ENCODE measurements at places on chromosomes 3 and 15.

DNA sequence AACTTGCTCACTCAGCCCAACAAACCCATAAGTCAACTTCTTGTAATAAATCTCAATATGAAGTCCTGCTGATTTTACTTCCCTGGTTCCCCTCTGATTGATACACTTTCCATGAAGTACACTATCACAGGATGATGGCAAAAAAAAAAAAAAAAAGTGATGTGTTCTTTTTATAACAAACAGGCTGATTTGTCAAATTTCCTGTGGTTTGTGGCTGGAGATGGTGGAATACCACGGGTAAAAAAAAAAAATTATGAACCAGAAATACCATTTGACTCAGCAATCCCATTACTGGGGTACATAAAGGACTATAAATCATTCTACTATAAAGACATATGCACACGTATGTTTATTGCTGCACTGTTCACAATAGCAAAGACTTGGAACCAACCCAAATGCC, 10.7 kb upstream of the SERPINI2 start:
- DNase-seq: no peak

DNA sequence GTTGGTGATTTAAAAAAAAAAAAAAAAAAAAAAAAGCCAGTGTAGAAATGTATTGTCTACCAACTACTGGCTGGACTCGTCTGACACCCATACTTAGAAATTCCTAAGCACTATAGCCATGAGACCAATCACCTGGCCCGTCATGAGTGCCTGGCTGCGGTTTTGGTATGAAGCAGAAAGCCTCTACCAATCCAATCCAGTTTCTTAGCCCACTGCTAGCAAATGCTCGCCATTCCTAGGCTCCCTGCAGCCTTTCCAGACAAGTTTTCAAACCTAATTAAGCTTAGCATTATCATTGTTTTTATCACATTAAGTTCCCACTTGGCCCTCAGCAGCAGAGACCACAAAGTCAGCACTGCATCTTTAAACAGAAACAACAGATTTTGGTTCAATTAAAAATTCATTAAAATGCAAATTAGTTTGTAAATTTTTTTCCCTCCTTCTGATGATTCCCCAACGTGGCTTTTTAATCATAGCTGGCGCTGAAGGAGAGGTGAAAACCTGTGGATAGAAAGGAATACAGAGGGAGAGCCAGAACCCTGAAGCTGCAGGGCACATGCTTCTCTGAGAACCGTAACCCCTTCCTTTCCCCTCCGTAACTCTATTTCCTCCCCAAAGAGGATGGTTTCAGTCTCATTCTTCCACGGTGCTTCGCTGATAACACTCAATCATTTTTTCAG, 32.2 kb upstream of the ST8SIA2 start:
- DNase-seq: no peak

GRCh38 chr3:133872161-133872560, 23.5 kb downstream of the RAB6B start:
- DNase-seq: no peak

DNA sequence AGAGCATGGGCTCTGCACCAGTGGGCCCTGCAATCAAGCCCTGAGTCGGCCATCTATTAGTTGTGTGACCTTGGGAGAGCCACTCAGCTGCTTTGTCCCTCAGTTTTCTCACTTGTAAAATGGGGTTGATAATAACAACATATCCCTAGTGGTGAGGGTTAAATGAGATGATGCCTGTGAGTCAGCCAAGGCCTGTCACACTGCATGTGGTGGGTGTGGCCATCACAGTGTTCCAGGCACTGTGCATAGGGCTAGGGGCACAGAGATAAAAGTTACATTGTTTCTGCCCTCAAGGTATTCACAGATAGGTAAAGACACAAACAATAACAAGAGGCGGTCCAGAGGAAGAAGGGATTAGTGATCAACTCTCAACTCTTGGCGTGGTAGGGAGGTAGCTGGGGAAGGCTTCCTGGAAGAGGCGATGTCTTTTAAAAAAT, 19.5 kb downstream of the SMAD6 start:
- no peak for DNase-seq

GRCh38 chr3:169173636-169174035, 489.9 kb downstream of the MECOM start:
- no peak for DNase-seq

DNA sequence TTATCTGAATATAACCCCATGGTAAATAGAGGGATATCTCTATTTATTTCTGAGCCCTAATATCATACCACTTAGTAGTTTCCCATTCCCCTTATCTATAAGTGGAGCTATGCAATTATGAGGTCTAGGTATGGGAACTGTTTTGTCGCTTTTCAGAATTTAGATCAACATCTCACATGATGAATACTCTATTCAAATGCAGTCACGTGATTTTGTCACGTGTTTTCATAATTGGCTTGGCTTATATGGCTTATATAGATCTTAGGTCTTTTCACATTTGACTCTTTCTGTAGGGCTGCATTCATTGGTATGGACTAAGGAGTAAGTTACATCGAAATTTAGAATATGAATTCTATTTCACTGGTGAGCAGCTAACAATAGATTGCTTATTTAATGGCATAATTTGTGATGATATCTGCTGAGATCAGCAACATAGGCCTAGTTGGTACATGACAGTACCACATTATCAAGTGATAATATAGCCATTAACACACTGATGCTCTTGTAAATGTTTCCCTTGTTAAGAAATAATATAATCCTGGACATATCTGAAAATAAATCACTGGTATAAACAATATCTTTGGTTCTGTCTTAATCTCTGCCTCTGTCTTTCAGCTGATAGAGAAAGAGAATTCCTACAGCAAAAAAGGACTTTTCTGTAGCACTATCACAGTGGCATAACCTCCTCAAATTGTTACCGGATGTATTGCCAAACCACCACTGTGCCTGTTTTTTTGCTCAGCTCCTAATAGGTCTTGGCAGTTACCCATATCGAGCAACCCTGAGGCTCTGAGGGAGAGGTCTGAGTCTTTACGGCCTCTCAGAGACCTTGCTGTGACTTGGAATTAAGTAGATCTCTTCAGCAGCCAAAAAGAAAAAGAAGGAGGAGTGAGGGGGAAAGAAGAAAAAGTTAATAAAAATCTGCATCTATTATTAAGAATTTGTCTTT, 357.1 kb downstream of the ZPLD1 start:
- DNase-seq: peak; percentile 70

GRCh38 chr3:189455009-189455408, 176.2 kb upstream of the TP63 start:
- no peak for DNase-seq

- peak; percentile 81 for DNase-seq
These were observed 217.4 kb upstream of the WNT5A start for GRCh38 chr3:55704521-55704920.

DNA sequence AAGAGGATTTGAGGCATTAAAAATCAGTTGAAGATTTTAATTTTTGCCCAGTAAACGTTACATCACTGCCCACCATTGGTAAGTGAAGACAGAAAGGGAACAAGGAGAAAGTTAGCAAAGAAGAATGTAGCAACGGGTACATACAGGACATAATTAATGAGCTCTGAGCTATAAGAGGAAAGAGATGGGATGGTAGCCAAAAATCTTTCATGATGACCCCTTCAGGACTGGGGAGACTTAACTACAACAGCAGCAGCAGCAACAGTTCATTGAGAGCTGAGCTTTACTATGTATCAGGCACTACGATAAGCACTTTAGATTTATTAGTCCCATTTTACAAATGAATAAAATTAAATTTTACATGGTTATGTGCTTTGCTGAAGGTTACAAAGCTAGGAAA, 18.4 kb downstream of the EMC4 start:
- no peak for DNase-seq

- peak; percentile 61 for DNase-seq
These were observed 52.7 kb downstream of the CLDN18 start for GRCh38 chr3:138062626-138063025.

- DNase-seq: no peak
These were observed 185.2 kb downstream of the FOXP1 start for GRCh38 chr3:71398157-71398836.

GRCh38 chr3:60366486-60366885, 884.8 kb downstream of the FHIT start:
- DNase-seq: peak; percentile 59

- DNase-seq: no peak
These were observed 29.5 kb upstream of the ULK4 start for GRCh38 chr3:41991437-41991836.

DNA sequence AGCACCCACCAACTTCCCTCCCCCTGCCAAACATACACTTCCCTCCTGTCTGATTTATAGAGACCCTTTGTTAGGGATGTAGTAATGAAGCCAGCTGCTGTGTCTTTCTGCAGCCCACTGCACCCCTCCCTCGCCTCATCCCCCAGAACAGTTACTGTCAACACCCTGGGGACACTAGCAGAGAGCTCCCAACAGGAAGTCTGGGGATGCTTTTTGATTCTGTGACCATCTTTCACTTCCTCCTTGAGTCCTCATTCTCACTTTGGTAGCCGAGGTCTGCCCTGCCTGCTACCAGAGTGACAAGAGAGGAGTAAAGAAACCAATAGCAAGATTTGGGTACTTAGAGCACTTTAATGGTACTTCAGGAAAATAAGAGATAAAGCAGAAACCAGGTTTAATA, 201.6 kb downstream of the SATB1 start:
- no peak for DNase-seq

GRCh38 chr15:88264622-88265021, 8.1 kb upstream of the NTRK3 start:
- no peak for DNase-seq

- no peak for DNase-seq
These were observed at the start of gene CDCP1 for GRCh38 chr3:45145681-45146614. TSS of gene CDCP1 (minus strand) at chr3:45146378. CDS start at chr3:45146287, 91 bp downstream.

DNA sequence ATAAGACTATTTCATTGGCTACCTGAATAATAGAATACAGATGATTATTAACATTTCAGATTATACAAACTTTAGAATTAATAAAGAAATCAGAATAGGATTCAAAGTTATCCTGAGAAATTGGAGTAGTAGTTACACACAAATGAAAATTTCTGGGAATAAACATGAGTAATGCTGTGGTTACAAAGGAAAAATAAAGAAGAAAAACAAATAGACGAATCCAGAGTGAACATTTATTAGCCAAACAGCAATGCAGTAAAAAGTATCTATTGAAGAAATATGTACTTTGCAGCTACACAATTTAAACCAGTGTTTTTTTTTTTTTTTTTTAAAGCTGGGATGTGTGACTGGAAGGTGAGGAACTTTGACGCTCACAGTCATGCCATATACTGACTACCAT, 1159.2 kb downstream of the TUSC7 start:
- DNase-seq: peak; percentile 6

DNA sequence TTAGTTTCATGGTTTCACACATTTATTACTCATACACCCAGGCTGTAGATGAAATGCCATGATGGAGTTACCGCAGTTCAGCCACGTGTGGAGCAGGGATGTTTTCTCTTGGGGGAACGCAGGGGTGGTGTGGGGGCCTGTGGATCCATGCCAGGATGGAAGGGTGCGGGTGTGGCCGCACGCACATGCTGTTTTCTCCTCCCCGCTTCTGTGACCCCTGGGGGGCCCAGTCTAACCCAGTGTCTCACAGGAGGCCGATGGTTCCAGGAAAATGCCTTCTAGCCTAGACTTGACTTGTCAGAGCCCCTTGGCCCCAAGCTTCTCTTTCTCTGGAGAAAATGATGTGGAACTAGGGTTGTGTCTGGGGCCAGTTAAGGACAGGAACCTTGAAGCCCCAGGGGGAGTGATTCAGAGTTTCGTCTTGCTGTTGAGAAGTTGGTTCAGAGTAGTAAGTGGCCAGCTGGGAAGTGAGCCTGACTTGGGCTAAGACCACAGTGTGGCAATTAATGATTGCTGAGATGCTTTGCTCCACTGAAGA, 240.4 kb upstream of the BHLHE40 start:
- peak; percentile 56 for DNase-seq

- DNase-seq: peak; percentile 60
These were observed 105.7 kb downstream of the LRTM1 start for GRCh38 chr3:54822206-54822605.

GRCh38 chr3:138092023-138092422, 23.4 kb downstream of the DZIP1L start:
- peak; percentile 55 for DNase-seq

DNA sequence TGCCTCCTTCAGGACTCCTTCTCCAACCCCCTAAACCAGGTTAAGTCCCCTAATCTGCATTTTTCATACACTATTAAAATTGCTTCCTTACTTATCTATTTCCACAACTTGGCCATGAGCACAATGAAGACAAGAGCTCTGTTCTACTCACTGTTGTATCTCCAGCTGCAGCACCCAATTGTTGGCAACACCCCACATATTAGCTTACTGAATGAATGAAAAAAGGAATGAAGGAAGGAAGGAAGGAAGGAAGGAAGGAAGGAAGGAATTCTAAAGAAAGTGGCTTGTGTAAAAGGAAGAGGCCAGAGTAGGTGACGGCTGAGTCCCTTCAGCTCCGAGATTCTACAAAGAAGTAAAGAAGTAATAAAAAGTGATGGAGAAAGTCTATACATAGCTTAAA, 444.7 kb downstream of the ERC2 start:
- DNase-seq: no peak

GRCh38 chr3:134009345-134010000, 20.3 kb downstream of the SLCO2A1 start:
- peak; percentile 88 for DNase-seq

DNA sequence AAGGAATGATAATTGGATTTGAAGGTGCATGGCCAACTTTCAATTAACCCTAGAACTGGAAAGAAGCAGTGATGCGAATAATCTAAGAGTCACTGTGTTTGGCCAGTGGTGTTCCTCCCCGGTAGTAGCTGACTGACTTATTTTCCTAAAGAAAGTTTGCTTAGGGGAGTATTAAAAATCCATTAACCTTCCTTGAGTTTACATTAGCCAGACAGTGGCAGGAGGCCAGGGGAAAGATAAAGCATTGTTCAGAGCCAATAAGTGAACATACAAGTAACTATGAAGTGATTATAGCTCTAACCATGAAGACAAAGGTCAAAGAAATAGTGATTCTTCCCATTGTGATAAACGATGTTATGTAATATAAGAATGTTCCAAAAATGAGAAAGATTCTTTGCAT, 8.9 kb upstream of the TMEM202 start:
- no peak for DNase-seq

- DNase-seq: no peak
These were observed 56.0 kb downstream of the LRTM1 start for GRCh38 chr3:54871867-54872266.

GRCh38 chr15:52232327-52232726, 41.1 kb upstream of the GNB5 start:
- DNase-seq: no peak

DNA sequence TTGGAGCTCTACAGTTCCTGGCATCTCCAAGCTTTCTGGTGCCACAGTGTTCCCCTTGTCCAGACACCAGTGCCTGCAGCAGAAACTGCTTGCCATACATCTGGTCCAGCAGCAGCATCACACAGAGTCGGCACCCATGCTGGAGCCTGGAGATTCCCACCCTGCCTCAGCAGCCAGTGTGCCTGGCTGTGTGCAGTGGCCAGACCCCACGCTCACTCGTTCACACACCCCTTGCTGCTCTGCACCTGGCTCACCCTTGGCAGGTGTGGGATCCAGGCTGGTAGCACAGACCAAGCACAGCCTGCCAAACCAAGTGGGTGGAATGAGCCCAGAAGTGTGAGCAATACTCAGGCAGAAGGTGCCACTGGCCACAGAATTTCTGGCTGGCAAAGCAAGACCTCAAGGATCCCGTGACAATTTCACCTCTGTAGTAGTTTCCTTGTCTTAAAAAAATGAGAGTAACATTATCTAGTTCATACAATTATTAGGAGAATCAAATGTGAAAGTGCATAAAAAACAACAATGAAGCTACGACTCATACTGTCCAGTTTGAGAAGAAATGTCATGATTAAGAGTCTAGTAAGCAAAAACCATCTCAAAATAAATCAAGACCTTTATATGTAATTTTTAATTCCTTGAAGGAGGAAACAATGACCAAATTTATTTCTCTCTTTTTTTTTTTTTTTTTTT, 22.9 kb upstream of the ZBED2 start:
- no peak for DNase-seq

- DNase-seq: no peak
These were observed 2.3 kb upstream of the TGFBR2 start for GRCh38 chr3:30604093-30604492.

Data from fibroblast of skin of scalp (primary cell).